ENCODE measurements at places on chromosomes 3 and 15. TPM values are rescaled to one million over a fixed set of nuclear protein-coding genes. Genes with fewer than 3 reads are reported as not detected.

The ZNF80 gene
- not detected for polyA plus RNA-seq

The CHDH gene
- 1.1 TPM for polyA plus RNA-seq

The ABHD17C gene
- polyA plus RNA-seq: 1.9 TPM

The PLOD2 gene
- 33.2 TPM for polyA plus RNA-seq
